Caki2 (cell line): ENCODE measurements at places on chromosomes 16 and 17.
A peak's percentile ranks its signal among the peaks of the same experiment; 100 is the strongest.

GRCh38 chr16:49365711-49366509 is 7.7 kb upstream of the C16orf78 start:
- no peak for DNase-seq

GRCh38 chr16:28504707-28505404 is 1.8 kb downstream of the IL27 start:
- DNase-seq, result no peak

- DNase-seq, result no peak
Observed at GRCh38 chr16:89446136-89446974, 44.0 kb downstream of the ANKRD11 start.

DNA sequence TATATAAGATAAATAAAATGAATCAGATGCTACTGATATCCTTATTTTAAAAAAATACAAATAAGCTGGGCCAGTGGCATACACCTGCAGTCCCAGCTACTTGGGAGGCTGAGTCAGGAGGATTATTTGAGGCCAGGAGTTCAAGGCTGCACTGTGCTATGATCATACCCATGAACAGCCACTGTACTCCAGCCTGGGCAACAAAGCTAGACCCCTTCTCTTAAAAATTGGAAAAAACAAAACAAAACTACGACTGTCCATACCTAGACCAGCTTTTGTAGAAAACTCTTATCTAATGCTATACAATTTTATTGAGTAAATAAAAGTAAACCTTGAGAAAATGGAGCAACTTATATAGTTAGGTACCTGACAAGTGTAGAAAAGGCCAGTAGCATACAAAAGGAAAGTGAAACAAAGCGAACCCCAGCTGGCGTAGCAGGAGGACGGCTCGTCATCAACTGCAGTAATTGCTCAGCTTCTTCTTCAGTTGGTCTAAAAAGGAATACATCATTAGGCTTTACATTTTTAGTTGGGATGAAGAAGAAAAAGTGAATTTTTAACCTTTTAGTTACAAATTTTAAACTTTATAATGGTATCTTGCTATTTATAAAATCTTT is 23.6 kb downstream of the INTS2 start:
- DNase-seq, result no peak

- no peak for DNase-seq
Observed at GRCh38 chr17:71667661-71668060, 453.2 kb upstream of the SOX9 start.

DNA sequence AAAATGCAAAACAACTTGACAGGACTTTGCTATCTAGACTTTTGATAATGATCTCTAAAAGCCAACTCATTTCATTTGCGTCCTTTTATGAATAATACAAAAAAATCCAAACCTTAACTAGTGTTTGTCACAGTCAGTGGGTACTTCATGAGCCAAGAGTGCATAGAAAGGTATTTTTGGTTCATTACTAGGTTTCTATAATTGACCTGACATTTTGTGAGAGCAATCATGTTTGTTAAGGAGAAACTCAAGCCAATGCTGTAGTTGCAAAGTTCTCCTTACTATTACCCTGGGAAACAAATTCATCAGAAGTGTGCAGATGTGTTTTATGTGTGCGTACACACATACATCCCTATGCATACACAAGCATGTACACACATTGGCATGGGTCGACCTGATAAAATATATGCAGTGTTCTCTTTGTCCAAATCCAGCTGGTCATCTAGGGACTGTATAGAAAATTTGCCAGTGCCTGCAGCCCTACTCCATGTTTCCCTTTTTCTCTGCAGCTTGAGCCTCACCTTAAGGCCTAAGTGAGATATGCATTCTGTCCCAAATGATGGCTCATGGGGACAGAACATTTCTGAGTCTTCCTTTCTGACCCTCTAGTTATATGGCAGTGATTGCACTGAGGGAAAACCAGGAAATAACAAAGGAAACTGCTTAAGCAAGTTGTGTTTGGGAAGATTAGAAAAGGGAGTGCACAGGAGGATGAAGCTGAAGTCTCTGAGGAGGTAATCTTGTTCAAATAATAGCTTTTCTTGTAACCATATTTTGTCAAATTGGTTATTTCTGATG is 128.1 kb downstream of the CDH13 start:
- DNase-seq, result no peak

DNA sequence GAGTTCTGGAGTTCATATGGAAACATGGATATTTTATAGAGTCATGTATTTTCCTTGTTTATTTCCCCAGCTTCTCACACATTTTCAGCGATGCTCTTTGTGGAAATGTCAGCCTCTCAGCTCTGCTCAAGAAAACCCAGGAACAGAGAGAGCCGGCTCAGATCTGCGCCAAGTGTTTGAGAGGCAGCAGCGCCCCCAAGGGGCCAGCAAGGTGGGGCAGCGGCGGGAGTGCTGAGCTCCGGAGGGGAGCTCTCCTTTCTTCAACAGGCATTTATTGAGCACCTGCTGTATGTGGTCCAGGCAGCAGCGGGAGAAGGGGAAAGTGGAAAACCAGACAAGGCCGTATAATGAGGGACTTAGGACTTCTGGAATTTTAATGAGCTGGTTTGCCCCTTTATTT is 421.1 kb upstream of the C16orf82 start:
- no peak for DNase-seq

GRCh38 chr16:30927789-30928378 is 4.5 kb downstream of the FBXL19 start:
- peak; percentile 66 for DNase-seq

- no peak for DNase-seq
Observed at GRCh38 chr17:78764871-78765270, 17.2 kb downstream of the CYTH1 start.

- DNase-seq, result no peak
Observed at GRCh38 chr17:6107791-6108190, 37.6 kb downstream of the WSCD1 start.

DNA sequence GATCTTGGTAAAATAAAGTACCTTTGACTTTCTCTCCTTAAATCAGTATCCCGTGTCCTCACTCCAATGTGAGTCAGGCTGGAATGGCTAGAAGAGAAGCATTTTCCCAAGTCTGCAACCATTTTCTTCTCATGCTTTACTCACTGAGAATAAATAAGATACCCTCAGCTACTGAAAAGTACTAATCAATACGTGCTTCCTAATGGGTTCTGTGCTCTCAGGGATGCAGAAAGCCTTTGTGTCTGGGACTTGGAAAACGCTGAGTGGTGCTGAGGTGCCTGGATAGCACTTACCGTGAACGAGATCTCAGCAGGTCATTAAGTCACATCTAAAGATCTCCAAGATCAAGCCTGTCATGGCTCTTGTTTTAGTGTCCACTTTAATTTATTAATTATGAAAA is 672.3 kb upstream of the C16orf82 start:
- DNase-seq, result no peak

DNA sequence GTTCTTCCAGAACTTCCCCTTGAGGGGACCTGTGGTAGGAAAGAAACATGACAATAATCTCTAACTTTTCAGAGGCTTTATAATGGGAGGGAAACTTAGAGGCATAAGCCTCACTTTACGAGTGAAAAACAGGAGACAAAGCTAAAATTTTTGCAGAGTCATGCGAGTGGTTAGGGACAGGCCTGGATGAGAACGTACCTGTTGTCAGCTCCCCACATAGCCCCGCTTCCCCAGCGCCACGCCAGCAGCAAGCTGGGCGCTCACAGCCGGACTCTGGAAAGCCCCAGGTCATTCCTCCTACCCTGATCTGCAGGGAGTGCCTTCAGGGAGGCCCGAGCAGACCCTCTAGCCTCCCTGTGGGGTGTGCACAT is 53.6 kb downstream of the LDHD start:
- DNase-seq, result no peak

DNA sequence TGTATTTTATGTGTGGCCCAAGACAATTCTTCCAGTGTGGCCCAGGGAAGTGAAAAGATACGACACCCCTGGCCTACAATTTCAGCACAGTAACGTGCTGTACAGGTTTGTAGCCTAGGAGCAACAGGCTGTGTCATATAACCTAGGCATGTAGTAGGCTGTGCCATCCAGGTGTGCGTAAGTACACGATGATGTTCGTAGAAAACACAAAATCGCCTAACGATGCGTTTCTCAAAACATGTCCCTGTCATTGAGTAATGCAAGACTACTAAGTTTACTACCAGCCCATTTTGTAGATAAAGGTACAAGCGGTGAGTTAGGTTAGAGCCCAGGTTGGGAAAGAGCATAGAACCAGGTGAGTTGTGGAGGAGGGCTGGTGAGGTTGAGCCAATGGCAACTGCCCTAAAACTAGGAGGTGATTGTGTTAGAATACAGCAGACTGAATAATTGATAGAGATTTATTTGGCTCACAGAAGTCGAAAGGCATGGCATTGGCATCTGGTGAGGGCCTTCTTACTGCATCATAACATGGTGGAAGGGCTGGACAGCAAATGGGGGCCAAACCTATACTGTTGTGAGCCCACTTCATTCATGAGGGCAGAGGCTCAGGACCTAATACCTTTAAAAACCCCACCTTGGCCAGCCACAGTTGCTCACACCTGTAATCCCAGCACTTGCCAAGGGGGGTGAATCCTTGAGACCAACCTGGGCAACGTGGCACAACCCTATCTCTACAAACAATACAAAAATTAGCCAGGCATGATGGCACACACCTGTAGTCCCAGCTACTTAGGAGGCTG is 4.2 kb downstream of the EIF1 start:
- DNase-seq, result no peak

GRCh38 chr17:45156242-45156641 is 5.4 kb upstream of the HEXIM2 start:
- DNase-seq, result no peak

GRCh38 chr16:736936-737481 is 3.8 kb downstream of the CIAO3 start:
- no peak for DNase-seq

- peak; percentile 60 for DNase-seq
Observed at GRCh38 chr16:58339452-58339981, 44.7 kb upstream of the PRSS54 start.

- no peak for DNase-seq
Observed at GRCh38 chr17:76085731-76086366, 6.9 kb downstream of the ZACN start.

GRCh38 chr17:11953924-11954323 is 43.4 kb downstream of the ZNF18 start:
- DNase-seq, result no peak

- DNase-seq, result no peak
Observed at GRCh38 chr17:14302091-14302430, 1.2 kb downstream of the HS3ST3B1 start.

DNA sequence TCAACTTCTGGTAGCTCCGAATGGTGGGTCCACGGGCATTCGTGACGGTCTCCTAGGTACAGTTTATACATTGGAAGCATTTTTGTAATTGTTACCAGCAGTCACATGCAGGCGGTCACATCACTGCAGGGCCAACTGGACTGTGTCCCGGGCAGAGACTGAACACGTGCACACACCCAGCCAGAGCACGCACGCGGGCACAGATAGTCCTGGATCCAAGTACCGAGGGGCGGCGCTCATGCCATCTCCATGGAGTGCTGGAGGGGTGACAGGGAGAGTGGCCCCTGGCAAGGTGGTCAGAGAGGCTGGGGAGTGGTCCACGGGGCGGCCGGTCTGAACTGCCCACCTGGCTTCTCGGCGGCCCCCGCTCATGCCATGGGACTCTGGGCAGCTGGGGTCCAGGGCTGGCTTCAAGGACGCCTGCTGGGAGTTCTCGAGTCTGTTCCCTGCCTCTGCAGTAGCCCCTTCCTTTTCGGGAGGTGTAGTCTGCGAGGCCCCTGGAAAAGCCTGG is 34.2 kb downstream of the BAIAP2 start:
- DNase-seq, result no peak

DNA sequence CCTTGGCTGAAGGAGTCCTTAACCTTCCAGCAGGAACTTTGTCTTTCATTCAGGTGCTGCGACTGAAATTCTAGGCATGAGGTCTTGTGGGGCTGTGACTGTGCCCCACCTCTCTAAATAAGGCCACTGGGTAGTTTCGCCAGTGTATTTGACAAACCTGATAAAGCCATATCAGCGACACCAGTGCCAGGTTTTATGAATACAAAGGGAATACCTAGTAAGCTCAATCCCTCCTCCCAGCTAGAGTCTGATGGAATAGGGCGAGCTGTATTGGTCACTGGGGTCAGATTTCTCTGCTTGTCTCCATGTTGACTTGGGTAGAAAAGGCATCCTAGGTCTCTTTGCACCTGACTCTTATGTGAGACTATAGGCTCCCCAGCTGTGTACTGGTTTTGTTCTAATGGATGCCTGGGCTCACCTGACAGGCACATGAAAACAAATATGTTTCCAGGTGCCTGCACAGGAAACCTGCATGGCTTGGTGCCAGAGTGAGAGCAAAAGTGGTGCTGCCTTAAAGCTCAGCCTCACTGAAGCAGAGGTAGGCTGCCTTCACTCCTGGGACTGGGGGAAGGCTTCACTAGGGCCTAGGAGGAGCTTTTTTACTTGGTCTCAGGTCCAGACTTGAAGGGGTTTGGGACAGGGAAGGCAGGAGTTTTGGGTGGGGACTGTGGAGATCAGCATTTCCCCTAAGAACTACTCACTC is 8.3 kb downstream of the SLC7A6 start:
- no peak for DNase-seq

DNA sequence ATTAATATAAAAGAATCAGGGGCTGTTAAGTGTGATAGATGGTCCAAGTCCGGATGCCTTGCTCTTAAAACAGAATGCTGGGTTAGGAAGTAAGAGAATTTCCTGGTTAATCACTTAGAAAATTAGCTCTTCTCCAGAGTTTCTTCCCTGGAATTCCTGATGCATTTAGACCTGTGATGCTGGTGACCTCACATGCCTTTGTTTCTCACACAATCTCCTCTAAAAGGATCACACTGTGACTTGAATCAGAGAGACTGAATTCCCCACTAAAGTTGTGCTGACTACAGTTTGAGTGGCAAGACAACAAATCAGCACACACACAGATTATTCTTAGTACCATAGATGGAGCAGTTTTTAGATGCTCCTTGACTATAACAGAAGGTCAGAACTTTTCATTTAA is 4.4 kb upstream of the RNF43 start:
- DNase-seq, result no peak

DNA sequence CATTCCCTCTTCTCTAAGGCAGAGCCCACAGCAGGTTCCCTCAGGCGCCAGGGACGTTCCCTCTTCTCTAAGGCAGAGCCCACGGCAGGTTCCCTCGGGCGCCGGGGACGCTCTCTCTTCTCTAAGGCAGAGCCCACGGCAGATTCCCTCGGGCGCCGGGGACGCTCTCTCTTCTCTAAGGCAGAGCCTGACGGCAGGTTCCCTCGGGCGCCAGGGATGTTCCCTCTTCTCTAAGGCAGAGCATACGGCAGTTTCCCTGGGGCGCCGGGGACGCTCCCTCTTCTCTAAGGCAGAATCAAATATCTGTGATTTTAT is 24.3 kb downstream of the ACSF3 start:
- no peak for DNase-seq
